Body of pancreas (tissue), 4 donors: ENCODE measurements at places on chromosomes 5 and 9. TPM values are rescaled to one million over a fixed set of nuclear protein-coding genes. Genes with fewer than 3 reads are reported as not detected.

GRCh38 chr9:88280816-88281382 lies 107.3 kb upstream of the SPIN1 start:
- no peaks in the 10 kb centered on the region for H3K4me1 ChIP-seq
- DNase-seq = no peak
- no peaks in the 10 kb centered on the region for H3K36me3 ChIP-seq
- no peak overlapping the region for H3K4me3 ChIP-seq

DNA sequence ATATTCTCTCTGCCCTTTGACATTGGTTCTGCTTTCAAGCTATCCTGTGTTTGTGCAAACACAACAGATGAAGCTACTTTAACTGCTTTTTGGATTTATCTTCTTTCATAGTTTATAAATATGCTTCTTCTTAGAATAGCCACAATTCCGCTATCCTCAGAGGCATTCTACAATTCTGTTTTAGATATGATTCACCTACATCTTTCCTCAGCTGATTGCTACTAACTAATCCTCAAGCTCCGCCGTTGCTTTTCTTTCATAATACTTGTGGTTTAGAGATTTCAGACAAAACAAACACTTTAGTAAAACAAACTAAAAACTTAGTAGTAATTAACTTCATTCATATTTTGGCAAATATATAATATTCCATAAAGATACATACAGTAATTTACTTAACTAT lies 52.5 kb downstream of the ECPAS start:
- no peak for DNase-seq
- H3K4me3 ChIP-seq = no peak overlapping the region
- H3K27ac ChIP-seq = no peak overlapping the region
- H3K4me1 ChIP-seq = peaks cover 8% of the 10 kb centered on the region

GRCh38 chr9:96025995-96026602 lies 150.6 kb downstream of the ERCC6L2 start:
- no peaks in the 10 kb centered on the region for H3K36me3 ChIP-seq
- no peak for DNase-seq
- H3K4me1 ChIP-seq = peaks cover 27% of the 10 kb centered on the region
- H3K27me3 ChIP-seq = no peaks in the 10 kb centered on the region
- H3K4me3 ChIP-seq = no peak overlapping the region

DNA sequence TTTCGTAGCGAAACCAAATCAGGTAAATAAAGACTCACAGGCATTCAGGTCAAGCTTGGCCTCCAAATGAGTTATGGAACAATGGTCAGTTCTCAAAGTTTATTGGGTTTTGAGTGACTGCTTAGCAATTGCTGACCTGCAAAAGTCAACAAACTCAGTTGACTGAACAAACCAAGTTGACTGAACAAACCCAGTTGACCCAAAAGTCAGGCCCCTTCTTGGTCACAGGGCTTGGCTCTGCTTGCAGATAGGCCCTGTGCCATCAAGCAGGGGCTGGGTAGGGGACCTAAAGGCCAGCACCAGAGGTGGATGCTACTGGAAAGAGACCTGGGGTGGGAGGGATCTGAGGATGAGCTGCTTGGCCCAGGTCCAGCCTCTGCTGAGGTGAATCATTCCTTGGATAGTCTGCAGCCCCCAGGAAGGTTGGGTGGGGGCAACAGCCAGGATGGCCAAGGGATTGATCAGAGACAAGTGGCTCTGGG lies 64.6 kb downstream of the GADD45G start:
- DNase-seq = peak; percentile 67
- peak overlapping the region; percentile 93 for H3K27ac ChIP-seq

Gene ANKRD20A1
- total RNA-seq = 4.6 TPM

DNA sequence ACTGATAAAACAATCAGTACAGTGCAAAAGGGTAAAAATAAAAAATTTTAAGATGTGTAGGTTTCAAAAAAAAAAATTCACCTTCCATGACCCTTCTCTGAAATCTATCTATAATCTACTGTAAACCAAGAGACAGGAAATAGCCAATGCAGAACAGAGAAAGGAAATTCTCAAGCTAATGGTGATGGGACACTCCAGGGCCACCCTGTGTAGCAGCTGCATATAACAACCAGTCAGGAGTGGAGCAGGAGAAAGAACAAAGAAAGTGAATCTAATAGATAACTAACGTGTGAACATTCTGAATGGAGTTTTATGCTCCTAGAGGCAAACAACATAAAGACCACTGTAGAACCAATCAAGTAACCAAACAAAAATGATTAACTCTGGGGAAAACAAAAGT lies 16.6 kb downstream of the SPTLC1 start:
- no peak overlapping the region for H3K27ac ChIP-seq

- H3K27me3 ChIP-seq = no peaks in the 10 kb centered on the region
- H3K27ac ChIP-seq = no peak overlapping the region
- H3K36me3 ChIP-seq = no peaks in the 10 kb centered on the region
Measured at GRCh38 chr9:106886111-106887046, 23.4 kb downstream of the ZNF462 start.

- H3K4me3 ChIP-seq = no peak overlapping the region
- no peaks in the 10 kb centered on the region for H3K4me1 ChIP-seq
- no peak for DNase-seq
- H3K27ac ChIP-seq = no peak overlapping the region
- no peaks in the 10 kb centered on the region for H3K36me3 ChIP-seq
- no peaks in the 10 kb centered on the region for H3K27me3 ChIP-seq
Measured at GRCh38 chr5:37769108-37769507, 70.7 kb downstream of the GDNF start.

- DNase-seq = no peak
- H3K36me3 ChIP-seq = no peaks in the 10 kb centered on the region
- H3K4me1 ChIP-seq = peaks cover 11% of the 10 kb centered on the region
- no peaks in the 10 kb centered on the region for H3K27me3 ChIP-seq
Measured at GRCh38 chr9:94144394-94144793, 60.1 kb downstream of the PTPDC1 start.
